ENCODE measurements at places on chromosomes 7 and 10.

DNA sequence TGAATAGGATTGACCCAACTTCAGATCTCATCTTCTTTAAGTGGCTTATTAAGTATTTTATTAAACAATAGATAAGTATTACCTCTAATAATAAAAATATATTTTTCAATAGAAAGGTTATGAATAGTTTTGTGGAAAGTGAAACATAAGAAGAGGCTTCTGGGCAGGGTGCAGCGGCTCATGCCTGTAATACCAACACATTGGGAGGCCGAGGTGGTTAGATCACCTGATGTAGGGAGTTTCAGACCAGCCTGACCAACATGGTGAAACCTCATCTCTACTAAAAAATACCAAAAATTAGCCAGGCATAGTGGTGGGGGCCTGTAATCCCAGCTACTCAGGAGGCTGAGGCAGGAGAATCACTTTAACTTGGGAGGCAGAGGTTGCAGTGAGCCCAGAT is 26.5 kb downstream of the GPR85 start:
- no peaks in the 10 kb centered on the region for H3K36me3 ChIP-seq
- H3K4me3 ChIP-seq: no peak overlapping the region
- no peaks in the 10 kb centered on the region for H3K27me3 ChIP-seq
- no peak overlapping the region for H3K27ac ChIP-seq
- H3K4me1 ChIP-seq: no peaks in the 10 kb centered on the region

- H3K4me3 ChIP-seq: no peak overlapping the region
- H3K27ac ChIP-seq: no peak overlapping the region
- no peaks in the 10 kb centered on the region for H3K4me1 ChIP-seq
- no peak for DNase-seq
- H3K36me3 ChIP-seq: no peaks in the 10 kb centered on the region
Observed at GRCh38 chr7:157579425-157579824, 242.6 kb downstream of the DNAJB6 start.

DNA sequence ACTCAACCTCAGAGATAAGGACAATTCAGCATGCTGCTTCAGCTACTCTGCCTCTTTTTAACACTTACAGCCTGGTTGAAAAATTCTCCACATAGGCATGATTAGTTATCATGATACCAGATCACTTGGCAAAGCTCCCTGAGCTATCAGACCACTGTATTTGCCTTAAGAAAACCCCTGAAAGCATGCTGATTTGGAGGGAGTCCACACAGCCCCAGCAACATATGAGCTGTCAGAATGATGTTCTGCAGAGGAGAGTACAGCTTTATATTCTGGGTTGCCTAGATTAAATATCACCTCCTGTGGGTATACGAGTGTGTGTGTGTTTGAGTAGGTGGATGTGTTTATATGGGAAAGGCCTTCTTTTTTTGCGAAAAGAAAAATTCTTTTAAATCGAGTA is 170.2 kb upstream of the CHRM2 start:
- H3K27ac ChIP-seq: no peak overlapping the region
- H3K36me3 ChIP-seq: no peaks in the 10 kb centered on the region
- no peak overlapping the region for H3K4me3 ChIP-seq
- DNase-seq: no peak

GRCh38 chr7:75055830-75056772 is 17.5 kb downstream of the RCC1L start:
- no peaks in the 10 kb centered on the region for H3K27me3 ChIP-seq
- H3K4me1 ChIP-seq: no peaks in the 10 kb centered on the region
- no peak overlapping the region for H3K27ac ChIP-seq
- no peak for DNase-seq
- H3K4me3 ChIP-seq: no peak overlapping the region

DNA sequence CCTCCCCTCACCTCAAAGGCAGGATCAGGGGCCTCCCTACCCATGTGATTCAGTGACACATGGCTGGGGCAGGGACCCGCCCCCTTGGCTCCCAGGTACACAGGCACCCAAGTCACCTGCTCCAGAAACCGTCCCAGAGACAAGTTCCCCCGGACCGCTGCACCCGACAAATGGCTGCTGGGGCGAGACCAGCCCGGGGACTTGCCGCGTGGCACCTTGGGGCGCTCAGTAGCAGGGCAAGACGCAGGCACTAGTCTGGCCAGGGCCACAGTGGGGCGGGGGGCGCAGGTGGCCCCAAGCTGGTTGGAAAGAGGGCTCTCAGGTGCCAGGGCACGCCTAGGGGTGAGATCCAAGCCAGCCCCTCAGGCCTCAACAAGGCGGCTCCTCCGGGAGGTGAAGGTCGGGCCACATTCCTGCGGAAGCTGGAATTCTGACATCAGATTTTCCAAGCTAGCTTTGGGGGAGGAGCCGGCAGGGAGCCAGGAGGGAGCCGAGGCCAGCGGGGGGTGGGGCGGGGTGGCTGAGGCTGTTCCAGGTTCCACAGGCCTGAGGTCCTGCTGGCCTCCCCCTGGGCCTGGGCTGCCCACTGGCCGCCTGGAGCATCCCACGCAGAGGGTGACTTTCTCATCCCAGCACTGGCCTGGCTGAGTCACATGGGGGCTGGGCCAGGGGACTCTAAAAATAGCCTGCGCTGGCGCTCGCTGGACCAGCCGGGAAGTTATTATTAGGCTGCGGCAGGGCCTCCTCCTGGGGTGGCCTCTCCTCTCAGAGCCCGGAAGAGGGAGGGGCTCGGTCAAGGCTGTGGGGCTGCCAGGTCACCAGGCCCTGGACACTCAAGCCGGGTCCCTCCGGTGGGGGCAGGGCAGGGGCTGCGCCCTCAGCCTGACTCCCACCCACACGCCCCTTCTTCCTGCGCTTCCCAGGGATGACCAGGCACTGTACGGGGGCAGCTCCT is 20.5 kb upstream of the INPP5A start:
- H3K36me3 ChIP-seq: no peaks in the 10 kb centered on the region
- DNase-seq: peak; percentile 86
- H3K4me1 ChIP-seq: peaks cover 4% of the 10 kb centered on the region
- peak overlapping the region; percentile 88 for H3K4me3 ChIP-seq
- no peaks in the 10 kb centered on the region for H3K27me3 ChIP-seq
- no peak overlapping the region for H3K27ac ChIP-seq

GRCh38 chr10:84824525-84824924 is 496.1 kb downstream of the CCSER2 start:
- no peaks in the 10 kb centered on the region for H3K36me3 ChIP-seq
- no peaks in the 10 kb centered on the region for H3K4me1 ChIP-seq
- H3K27me3 ChIP-seq: no peaks in the 10 kb centered on the region
- no peak overlapping the region for H3K27ac ChIP-seq
- no peak for DNase-seq
- H3K4me3 ChIP-seq: no peak overlapping the region

All from H9 (cell line).